Thoracic aorta (tissue), 2 donors: ENCODE measurements at places on chromosomes 2 and 18. TPM values are rescaled to one million over a fixed set of nuclear protein-coding genes. Genes with fewer than 3 reads are reported as not detected.
A peak's percentile ranks its signal among the peaks of the same experiment; 100 is the strongest.

Gene CDC42EP3
- 42.2 TPM for total RNA-seq

GRCh38 chr2:221810245-221810644 is 238.1 kb upstream of the EPHA4 start:
- H3K27ac ChIP-seq: no peak overlapping the region
- no peak overlapping the region for H3K4me3 ChIP-seq
- H3K4me1 ChIP-seq: no peaks in the 10 kb centered on the region
- no peaks in the 10 kb centered on the region for H3K36me3 ChIP-seq
- DNase-seq: no peak

- H3K27me3 ChIP-seq: no peaks in the 10 kb centered on the region
- no peaks in the 10 kb centered on the region for H3K36me3 ChIP-seq
- H3K4me1 ChIP-seq: no peaks in the 10 kb centered on the region
Measured at GRCh38 chr18:6004119-6004518, 108.8 kb upstream of the TMEM200C start.

GRCh38 chr2:76737607-76738006 is 784.6 kb downstream of the LRRTM4 start:
- H3K4me3 ChIP-seq: no peak overlapping the region
- no peaks in the 10 kb centered on the region for H3K27me3 ChIP-seq
- H3K27ac ChIP-seq: no peak overlapping the region
- no peaks in the 10 kb centered on the region for H3K4me1 ChIP-seq
- DNase-seq: no peak

DNA sequence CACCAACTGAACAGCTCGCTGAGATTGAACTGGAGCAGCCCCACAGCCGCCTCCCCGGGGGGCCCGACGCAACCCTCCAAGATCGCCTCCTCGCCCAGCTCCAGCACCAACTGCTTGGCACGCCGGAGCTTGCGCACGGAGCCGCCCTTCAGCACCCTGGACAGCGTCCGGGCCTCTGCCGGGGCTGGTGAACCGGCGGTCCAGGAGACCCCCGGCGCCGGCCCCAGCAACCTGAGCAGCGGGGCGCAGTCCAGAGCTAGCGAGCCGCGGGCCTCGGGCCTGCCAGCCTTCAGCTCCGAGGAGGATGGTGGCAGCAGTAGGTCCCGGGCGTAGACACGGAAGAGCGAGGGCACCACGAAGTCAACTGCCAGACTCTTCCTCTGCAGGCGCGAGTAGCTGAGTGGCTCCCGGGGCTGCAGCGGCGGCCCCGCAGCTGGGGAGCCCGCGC is 1.2 kb downstream of the ALK start:
- H3K4me1 ChIP-seq: peaks cover 13% of the 10 kb centered on the region
- DNase-seq: no peak
- H3K27me3 ChIP-seq: peaks cover 8% of the 10 kb centered on the region
- peak overlapping the region; percentile 64 for H3K4me3 ChIP-seq
- H3K36me3 ChIP-seq: no peaks in the 10 kb centered on the region
- no peak overlapping the region for H3K27ac ChIP-seq

- peak overlapping the region; percentile 63 for H3K27ac ChIP-seq
- peak overlapping the region; percentile 36 for H3K4me3 ChIP-seq
- H3K27me3 ChIP-seq: no peaks in the 10 kb centered on the region
Measured at GRCh38 chr2:30266051-30266621, 34.8 kb downstream of the LBH start.
